ENCODE measurements at places on chromosomes 5 and 9. TPM values are rescaled to one million over a fixed set of nuclear protein-coding genes. Genes with fewer than 3 reads are reported as not detected.

SLF1 gene
- total RNA-seq: 16.0 TPM

CNTFR gene
- total RNA-seq: not detected

RAD1 gene
- 68.7 TPM for total RNA-seq

EXOSC2 gene
- 32.8 TPM for total RNA-seq

DNA sequence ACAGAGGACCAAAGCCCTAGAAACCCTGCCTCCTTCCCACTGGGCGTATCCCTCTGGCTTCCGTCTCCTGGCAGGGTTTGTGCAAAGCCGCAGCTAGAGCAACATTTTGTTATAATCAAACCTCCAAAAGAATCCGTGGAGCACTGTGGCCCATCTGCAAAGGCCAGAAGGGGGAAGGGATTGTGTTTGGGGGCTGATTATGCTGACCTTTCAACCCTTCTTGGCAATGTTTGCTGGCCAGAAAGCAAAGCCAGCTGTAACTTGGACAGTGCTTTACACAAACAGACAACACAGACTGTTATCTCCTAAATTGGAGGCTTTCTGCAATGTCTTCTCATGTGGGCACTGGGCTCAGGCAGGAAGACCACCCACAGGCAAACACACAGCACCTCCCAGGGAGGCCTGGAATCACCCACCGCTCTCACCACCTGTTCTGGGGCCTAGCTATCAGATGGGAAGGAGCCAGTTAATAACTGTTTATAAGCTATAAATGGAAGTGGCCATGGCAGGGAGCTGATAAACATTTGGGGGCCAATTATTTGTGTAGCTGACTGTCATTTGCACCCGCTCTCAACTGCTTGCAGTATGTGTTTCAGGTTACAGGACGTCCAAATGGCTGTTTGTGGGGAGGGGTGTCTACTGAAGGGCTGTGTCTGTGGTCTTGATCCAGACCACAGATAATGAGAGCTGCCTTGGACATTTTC is 121.6 kb upstream of the ERCC6L2 start:
- peak; percentile 92 for DNase-seq

- DNase-seq: peak; percentile 65
These were observed 101.7 kb downstream of the ARRDC3 start for GRCh38 chr5:91281401-91281800.

DNA sequence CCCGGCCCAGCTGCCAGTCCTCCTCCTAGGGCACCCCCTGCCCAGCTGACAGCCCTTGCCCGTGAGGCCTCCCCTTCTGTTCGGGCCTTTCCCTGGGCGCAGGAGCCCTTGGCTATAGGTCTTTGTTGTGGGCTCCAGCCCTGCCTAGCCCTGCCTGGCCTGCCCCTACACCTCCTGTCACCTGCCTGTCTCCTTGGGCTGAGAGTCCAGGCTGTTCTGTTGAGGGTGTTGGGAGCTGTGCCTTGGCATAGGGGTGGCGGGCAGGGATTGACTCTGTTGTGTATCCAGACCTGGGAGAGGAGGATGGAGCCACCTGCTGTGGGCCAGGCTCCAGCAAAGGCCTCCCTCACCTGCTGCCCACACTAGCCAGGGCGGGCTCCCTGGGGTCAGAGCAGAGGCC is 11.6 kb downstream of the FCN2 start:
- DNase-seq: no peak
